ENCODE measurements at places on chromosomes 13 and 19.

DNA sequence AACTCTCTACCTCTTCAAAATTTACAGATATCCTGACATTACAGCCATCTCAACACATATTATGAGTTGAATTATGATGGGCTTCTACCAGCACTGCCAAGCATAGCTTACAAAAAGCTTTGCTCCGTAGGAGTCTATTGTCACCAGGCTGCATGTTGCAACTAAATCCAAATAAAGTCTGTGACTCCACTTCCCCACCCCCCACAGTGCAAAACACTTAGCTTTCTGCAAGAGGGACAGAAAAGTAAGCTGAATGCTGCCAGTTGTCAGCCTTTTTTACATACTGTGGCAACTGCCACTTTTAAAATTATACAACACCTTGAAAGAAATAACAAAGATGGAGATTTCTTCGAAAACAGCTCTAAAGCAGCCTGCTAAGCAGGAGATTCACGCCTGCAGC is 189.1 kb downstream of the FGF14 start:
- no peak for DNase-seq

- DNase-seq = no peak
Observed at GRCh38 chr19:40418040-40418439, 4.9 kb upstream of the PRX start.

DNA sequence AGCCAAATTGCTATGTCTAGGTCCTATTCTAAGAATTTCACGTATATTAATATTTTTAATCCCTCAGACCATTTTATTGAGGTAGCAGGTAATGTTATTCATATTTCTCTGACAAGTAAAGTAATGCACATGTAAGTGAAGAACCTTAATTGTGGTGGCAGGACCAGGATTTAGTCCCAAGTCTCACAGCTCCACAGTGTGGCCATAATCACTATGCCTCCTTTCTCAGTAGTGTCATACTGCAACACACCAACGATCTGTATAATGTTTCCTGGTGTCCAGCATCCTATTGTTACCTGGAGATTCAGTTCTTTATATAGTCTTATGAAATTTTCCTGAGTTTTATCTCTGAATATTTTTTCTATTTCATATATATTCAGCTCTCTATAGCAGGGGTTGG is 340.3 kb downstream of the OLFM4 start:
- DNase-seq = no peak

DNA sequence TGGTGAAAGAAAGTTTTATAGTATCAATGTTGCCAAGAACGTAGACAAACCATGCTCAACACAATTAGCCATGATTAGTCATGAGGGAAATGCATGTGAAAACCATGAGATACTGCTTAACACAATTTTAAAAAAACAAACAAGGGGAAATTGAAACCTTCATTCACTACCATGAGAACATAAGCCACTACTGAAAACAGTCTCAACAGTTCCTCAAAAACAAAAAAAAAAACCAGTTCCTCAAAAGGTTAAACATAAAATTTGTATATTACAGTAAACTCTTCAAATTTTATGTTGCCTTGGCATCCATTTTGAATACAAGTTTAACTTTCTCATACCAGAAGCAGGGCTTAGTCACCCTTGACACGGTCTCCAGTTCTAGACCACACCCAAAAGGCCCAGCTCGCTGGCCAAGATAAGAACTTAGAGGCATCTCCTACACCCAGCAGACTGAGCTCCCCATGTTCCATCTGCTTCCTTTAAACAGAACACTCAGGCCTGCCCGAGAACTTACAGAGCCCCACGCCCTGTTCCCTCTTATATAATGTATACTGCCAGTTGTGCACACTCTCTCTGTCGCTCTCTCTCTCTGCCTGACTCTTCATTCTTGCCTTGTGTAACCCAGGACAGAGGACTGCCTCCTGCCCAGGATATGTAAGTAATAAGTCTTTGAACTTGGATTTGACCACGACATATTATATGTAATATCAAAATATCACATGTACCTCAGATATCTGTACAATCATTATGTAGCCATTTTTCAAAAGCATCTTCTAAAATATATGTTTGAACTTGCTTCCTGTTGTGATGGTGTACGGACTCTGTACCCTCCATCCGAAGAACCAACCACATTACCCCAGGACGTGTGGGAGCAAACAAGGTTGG is 67.4 kb downstream of the STK24 start:
- no peak for DNase-seq

- DNase-seq = no peak
Observed at GRCh38 chr13:76917095-76917494, 30.9 kb upstream of the KCTD12 start.

DNA sequence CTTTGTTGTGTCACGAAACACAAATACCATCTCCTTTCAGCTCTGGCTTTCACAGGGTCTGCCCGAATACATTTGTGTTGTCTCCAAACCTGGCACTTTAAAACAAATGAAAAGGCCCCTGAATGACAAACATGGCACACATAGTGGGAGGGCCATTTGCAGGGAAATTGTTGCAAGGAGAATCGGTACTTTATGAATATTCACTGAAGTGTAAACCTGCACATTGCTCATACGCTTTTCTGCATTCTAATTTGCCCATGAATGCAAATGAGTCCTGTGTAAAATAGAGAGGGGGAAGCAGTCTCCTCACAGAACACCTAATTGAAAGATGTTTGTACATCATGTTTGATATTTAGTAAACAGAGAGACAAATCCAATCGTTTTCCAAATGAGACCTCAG is 82.7 kb upstream of the PCDH8 start:
- no peak for DNase-seq

- no peak for DNase-seq
Observed at GRCh38 chr13:78168981-78169380, 250.3 kb upstream of the EDNRB start.

GRCh38 chr13:47826471-47826870 is 174.6 kb downstream of the SUCLA2 start:
- DNase-seq = no peak

- no peak for DNase-seq
Observed at GRCh38 chr19:9565900-9566705, 18.2 kb downstream of the ZNF121 start.

- peak; percentile 36 for DNase-seq
Observed at GRCh38 chr19:50922317-50922853, 11.2 kb upstream of the KLK4 start.

DNA sequence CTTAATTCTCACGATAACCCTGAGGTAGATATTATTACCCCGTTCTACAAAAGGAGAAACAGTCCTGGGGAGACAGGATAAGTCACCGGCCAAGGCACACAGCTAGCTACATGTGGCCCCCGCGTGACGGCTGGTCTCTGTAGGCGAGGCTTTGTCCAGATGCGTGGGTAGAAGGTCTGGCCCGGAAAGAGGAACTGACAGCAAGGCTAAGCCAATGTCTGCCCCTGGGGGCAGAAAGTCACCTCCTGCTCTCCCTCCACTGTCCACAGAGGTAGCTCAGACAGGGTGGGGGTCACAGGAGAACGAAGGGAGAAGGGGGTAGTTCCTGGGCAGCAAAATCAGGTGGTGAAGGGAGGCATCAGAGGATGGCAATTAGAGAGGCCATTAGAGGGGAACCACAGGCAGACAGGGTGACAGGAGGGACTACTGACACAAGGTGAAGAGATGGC is 1.8 kb downstream of the APOC4 start:
- DNase-seq = no peak

DNA sequence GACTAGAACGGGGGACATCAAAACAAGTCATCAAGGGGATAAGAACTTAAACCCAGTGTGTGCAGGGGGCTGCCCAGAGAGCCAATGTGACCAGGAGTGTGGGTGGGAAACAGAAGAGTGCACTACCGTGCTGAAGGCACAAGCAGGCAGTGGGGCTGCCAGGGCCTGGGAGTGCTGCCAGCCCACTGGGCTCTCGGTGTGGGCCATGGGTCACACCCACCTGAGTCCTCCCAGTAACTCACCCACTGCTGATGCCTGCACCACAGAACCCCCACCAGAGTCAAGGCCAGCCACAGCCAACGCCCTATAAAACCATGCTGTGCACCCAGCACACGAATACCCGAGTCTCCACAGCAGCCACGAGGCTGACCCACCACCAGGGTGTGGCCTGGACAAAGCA is 8.5 kb downstream of the MED26 start:
- DNase-seq = no peak

GRCh38 chr19:35013041-35013819 is 13.1 kb downstream of the GRAMD1A start:
- DNase-seq = no peak

DNA sequence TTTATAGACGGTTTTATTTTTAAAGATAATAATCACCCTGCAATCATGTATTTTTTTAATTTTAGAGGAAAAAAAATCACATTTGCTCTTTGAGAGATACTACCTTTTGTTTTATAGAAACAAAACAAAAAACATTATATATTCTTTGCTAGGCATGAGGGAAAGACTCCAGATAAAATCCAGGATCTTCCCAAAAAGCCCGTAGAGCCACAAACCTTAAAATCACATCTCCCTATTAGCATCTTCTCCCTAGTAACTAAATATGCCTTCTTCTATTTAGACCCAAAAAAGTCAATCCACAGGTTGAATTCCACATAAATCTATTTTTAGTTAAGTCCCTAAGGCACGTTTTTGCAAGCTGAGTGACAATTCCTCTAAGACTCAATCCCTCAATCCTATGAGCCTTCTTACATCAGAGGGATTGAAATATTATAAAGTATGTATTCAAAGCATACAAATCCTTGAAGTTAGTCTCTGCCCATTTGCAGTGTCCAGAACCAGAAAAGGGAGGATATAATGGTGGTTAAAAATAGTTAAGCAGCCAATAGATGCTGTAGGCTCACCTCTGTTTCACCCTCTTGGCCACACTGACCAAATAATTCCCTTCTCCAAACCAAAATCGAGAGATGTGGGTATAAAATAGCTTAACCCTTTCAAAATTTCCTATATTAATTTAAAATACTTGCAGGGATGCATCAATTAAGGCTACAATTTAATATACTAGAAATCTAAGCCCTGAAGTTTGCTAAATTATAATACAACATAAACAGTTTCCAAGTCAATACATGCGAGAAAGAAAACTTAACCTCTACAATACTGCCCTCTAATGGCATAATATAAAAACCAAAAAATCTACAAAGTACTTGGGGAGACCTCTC is 64.0 kb downstream of the SERP2 start:
- DNase-seq = no peak

GRCh38 chr13:34654203-34654602 is 287.9 kb upstream of the NBEA start:
- DNase-seq = no peak

- DNase-seq = no peak
Observed at GRCh38 chr13:25616674-25617073, 244.9 kb downstream of the ATP8A2 start.

DNA sequence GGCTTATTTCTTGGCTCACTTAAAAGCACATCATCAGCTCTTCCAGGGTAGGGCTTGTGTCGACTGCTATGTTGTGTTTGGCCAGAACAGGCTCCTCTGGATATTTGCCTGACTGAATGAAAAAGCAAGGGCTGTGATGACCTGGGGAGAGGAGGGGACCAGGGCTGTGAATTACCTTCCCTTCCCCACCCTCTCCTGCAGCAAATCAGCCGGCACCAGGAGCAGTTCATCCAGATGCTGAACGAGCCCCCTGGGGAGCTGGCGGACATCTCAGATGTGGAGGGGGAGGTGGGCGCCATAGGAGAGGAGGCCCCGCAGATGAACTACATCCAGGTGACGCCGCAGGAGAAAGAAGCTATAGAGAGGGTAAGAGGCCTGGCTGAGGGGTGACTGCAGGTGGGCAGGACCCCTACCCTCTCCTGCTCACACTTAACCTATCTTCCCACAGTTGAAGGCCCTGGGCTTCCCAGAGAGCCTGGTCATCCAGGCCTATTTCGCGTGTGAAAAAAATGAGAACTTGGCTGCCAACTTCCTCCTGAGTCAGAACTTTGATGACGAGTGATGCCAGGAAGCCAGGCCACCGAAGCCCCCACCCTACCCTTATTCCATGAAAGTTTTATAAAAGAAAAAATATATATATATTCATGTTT is 4.4 kb downstream of the GADD45GIP1 start:
- no peak for DNase-seq

DNA sequence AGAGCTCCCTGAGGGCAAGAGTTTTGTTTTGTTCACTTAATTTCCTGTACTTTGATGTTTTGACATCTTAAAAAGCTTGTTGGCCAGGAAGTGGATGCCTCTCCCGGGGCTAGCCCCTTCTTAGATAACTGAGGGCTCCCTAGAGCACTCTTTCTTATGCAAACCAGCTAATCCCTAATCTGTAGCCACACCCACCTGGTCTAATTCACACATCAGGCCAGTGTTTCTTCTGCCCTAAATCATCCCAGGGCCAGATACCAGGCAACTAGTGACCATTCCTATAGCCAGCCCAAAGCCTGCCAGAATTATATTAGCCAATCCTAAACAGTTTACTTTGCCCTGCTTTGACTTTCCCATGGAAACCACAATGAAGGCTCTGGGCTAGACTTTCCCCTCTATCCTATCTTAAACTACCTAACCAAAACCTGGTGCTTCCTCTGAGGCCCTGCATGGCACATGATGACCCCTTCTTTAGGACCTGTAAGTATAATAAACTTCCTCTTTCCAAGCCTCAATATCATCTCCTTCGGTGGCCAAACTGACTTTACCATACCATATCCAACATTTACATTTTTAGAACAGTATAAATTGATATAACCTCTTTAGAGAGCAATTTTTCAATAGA is 24.8 kb downstream of the WBP4 start:
- no peak for DNase-seq

DNA sequence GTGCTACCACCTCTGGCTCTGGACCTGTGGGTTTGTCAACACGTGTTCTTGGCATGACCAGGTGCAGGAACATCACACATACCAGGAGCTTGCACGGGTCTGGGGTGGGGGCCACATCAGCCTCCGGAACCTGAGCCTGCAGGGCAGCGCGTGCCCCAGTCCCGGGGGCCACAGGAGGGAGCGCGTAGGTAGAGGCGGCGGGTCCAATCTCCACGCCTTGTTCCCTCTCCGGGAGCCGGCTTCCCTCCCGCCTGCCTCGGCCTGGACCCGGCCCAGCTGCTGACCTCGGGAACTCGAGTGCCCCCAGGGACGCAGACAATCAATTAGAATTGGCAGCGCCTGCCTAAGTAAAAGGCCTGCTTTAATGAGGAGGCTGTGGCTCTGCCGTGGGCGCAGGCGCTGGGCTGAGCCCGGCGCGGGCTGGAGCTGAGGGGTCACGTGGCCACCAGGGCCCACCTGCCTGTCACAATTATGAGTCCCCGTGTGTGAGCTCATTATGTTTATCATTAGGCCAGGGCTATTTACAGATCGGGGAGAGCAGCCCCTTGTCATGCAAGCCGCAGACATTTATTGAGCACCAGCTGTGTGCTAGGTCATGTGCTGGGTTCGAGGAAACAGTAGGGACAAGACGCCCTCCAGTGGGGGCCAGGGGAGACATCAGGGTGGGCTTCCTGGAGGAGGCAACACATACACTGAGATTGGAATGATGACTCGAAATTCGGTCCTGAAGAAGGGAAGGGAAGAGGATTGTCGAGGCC is 32.2 kb upstream of the TNFAIP8L1 start:
- DNase-seq = peak; percentile 38
